ENCODE measurements at places on chromosomes 4 and X.
A peak's percentile ranks its signal among the peaks of the same experiment; 100 is the strongest.

DNA sequence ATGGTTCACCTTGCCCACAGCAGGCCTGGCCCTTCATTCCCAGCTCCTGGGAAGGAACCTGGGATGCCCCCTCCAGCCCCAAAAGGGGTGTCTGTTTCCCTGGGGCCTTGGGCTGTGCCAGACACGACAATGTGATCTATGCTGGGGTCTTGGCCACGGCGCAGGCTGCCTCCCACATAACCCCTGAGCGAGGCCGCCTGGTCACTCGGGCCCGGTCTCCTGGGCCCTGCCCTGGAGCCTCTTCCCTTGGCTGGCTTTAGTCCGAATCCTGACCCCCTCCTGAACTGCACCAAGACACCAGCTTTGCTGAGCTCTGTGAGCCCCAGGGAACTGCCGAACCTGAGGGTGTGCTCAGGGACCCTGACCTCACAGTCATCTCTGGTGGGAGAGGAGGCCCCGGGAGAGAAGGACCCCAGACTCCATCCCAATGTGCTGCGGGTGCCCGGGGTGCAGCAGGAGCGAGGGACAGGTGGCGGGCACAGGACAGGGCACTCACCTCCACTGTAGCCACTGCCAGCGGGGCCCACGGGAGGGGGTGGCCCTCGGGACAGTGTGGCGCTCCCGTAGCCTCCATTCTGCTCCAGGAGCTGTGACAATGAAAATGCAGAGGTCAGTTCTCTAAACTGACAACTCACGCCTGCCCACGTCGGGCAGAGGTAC, 42.0 kb downstream of the GAK start:
- DNase-seq = no peak

DNA sequence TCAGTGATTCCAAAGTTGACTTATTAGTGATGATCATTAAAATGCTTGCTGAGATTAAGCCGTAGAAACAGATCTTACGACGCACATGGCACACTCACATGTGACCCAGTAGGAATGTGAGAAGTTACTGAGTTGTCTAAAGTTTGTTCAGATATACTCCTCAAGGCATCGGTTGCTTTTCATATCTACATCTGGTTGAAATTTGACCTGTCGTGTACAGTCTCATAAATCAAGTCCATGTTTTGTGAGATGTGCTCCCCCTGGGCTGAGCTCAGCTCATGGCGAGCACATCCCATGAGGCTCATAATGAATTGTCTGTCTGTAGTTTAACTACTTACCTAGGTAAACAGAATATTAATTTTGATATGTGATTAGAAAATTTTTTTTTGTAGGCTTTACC, 67.0 kb downstream of the TNIP2 start:
- DNase-seq = no peak

GRCh38 chrX:72079607-72080006, 52.1 kb downstream of the RTL5 start:
- no peak for DNase-seq

GRCh38 chr4:116664198-116664597, 421.2 kb downstream of the TRAM1L1 start:
- DNase-seq = no peak

DNA sequence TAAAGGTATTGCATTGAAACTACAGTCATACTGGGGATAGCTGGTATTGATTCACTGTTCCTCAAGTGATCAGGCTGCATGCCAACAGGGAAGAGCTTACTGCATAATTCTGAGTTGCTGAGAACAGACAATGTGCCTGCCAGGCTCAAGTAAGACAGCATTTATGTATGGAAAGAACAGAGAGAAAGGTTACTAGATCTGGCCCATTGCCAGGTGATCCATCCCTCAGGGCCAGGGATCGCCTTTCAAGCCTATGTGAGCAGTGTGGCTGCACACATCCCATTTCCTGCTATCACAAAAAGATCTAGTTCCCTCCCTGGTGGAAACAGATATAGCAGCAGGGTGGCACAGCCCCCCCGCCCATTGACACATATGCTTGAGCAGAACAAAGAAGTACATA, 254.0 kb downstream of the TMA16 start:
- DNase-seq = no peak

- DNase-seq = peak; percentile 38
Observed at GRCh38 chrX:373641-374471, 12.9 kb downstream of the PPP2R3B start.

- no peak for DNase-seq
Observed at GRCh38 chr4:40065010-40065409, 8.4 kb downstream of the N4BP2 start.

GRCh38 chr4:125316791-125317524, 2.2 kb downstream of the FAT4 start:
- no peak for DNase-seq

GRCh38 chrX:13761606-13762414, 27.3 kb downstream of the OFD1 start:
- no peak for DNase-seq

GRCh38 chr4:139243448-139244365, 36.3 kb downstream of the MGARP start:
- no peak for DNase-seq

DNA sequence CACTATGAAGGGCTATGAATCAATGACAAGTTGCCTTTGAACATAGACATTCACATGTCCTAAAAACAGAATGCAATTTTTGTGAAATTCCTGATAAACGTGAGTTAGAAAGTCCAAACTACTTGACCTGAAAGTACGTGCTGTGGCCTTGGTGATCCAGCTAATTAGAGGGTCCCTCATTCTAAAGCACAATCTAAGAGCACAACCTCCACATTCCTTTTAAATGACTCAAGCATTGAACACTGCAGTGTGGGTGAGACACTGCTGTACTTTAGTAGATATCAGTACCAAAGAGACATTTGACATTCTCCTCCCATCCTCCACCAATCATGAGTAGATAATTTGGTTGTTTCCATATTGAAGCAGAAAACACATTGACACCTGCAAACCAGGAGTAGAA, 73.5 kb downstream of the FAM47B start:
- no peak for DNase-seq

GRCh38 chr4:131613086-131613823, 1535.8 kb upstream of the PCDH10 start:
- no peak for DNase-seq

DNA sequence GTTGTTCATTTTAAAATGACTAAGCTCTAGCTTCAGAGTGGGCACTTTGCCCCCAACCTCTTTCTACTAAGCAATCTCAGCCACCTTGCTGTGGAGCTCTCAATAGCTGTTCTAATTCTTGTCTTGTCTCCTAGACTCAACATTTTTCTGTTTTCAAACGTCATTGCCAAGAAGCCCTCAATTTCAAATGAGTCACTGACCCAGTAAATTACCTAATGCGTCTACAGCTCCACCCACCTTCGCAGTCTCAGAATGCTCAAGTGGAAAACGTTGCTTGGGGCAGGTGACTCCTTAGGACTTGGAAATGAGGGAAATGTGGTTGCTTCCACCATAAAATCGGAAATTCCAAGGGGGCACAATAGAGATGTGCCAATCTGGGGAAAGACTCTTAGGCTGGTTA, 59.0 kb downstream of the ING2 start:
- peak; percentile 48 for DNase-seq

- no peak for DNase-seq
Observed at GRCh38 chr4:99950913-99951254, 809 bp upstream of the H2AZ1 start.

GRCh38 chr4:147987252-147987651, 255.4 kb downstream of the ARHGAP10 start:
- DNase-seq = no peak

DNA sequence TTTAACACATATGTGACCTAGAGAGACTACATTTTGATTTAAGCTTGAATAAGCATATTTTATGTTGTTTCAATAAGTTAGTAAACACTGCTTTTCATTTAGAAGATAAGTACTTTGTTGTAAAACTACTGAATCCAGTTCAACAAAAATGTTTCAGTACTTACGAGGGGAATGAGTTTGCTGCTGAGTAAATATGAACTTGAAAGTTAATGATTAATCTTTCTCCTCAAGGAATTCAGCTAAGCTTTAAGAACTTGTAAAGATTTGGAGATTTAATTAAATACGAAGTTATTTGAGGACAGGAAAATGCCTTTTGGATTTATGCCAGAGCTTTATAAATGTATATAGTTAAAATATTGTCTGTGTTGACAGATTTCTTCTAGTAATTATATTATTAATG, 933.0 kb upstream of the LCORL start:
- DNase-seq = no peak

- DNase-seq = no peak
Observed at GRCh38 chr4:137432446-137433311, 99.6 kb downstream of the PCDH18 start.

DNA sequence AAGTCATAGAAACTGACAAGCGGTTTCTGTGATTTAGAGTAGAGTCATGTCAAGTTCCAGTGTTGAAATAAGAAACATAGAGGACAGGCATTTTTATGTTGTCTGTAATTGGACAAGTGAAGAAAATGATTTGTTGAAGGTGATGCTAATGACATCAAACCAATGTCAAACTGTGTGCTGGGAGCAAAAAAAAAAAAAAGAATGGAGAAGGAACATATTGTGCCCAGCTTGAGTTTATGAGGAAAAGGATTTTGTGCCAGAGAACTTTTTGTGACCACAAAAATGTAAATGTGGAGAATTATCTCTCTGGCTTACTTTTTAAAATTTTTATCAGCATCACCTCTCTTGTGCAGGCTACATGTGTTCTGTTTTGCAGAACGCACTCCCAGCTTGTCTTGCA, 495.7 kb downstream of the RAPGEF2 start:
- no peak for DNase-seq

DNA sequence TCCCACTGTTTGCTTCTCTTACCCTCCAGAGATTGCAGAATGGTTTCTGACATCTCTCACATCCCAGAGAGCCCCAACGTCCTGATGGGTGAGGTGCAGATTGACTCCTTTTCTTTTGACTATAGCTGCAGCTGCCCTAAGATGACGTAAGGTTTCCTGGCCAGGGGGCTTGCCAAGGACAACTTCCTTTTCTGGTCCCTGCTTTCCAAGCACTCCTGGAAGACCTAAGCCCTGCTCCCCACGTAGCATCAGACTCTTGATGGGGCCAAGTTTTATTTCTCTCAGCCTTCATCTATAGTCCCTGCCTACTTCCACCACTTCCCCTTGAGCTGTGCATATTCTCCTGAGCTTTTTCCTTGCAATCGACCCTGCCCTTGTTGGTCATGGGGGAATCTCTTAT, 497.7 kb downstream of the IDS start:
- no peak for DNase-seq

- DNase-seq = no peak
Observed at GRCh38 chr4:5371415-5372190, 320.3 kb downstream of the STK32B start.

DNA sequence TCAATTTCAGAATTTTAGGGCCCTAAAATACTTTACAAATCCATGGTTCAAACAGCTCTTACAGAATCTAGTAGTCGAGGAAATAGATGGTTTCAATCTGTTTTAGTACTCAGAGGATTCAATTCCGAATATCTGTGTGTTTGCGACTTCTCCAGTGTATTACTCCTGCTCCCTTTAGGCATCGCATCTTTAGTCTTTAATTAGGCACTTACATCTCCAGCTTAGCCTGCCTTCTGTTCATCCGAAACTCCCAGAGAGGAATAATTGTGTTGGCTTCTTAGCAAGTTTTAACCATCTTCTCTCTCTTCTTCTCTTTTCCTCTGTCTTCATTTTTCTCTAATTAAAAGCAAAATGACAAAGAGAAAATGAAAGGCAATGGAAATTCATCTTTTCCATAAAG, 1901.3 kb upstream of the TENM3 start:
- no peak for DNase-seq

GRCh38 chr4:61070269-61070668, 129.9 kb upstream of the ADGRL3 start:
- no peak for DNase-seq

- DNase-seq = no peak
Observed at GRCh38 chrX:9677098-9677739, 88.4 kb downstream of the GPR143 start.

- DNase-seq = no peak
Observed at GRCh38 chr4:140689623-140690022, 66.6 kb downstream of the TBC1D9 start.

DNA sequence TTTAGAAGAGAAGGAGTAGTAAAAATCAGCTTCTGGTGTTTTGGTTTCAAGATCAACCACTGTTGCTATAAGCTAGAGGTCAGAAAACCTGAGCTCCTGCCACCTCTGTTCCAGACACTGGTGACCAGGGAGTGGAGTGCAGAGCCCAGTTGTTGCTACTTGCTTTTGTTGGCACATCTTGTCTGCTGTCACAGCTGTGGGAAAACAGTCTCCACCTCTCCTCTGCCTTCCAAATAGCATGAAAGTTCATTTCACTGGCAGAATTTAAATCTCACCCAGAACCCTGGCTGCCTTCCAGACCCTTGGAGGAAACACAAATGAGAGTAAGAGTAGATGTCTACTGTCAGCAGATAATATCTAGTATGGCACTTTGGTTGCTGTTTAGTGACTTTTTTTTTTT, 297.5 kb upstream of the KLF3 start:
- DNase-seq = no peak

DNA sequence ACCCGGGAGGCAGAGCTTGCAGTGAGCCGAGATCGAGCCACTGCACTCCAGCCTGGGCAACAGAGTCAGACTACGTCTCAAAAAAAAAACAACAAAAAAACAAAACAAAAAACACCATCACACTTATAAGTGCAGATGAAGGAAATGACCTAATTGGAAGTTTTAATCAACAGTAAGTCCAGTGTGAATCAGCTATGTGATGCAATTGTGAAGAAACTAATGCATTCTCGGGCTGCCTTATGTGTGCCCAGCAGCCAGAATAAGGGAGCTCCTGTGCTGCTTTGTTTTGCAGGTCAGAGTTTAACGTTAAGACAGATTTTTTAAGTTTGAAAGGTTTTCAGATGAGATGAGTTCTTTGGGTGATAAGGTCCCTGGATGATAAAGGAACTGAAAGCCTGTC, 10.8 kb downstream of the DAPP1 start:
- DNase-seq = no peak

DNA sequence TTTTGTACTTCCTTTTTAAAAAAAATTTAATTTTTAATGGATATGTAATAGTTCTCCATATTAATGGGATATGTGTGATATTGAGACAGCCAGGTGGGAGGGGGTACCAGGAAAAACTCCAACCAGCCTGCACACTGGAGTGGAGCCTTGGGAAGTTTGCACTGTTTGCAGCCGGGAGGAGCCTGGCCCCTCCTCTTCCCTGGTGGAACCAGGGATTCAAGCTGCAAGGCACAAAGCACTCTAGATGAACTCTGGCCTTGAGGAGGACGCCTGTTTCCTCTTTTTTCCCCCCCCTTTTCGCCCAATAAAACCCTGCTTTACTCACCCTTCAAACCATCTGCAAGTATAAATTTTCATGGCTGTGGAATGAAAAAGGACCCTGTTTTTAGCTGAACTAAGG, 48.2 kb upstream of the GC start:
- DNase-seq = no peak

GRCh38 chrX:150696866-150697265, 3.7 kb downstream of the MTMR1 start:
- no peak for DNase-seq

- no peak for DNase-seq
Observed at GRCh38 chr4:168516841-168517240, 20.0 kb downstream of the PALLD start.

GRCh38 chr4:151922811-151923210, 162.0 kb upstream of the GATB start:
- no peak for DNase-seq
